ENCODE measurements at places on chromosomes 2 and 18.

DNA sequence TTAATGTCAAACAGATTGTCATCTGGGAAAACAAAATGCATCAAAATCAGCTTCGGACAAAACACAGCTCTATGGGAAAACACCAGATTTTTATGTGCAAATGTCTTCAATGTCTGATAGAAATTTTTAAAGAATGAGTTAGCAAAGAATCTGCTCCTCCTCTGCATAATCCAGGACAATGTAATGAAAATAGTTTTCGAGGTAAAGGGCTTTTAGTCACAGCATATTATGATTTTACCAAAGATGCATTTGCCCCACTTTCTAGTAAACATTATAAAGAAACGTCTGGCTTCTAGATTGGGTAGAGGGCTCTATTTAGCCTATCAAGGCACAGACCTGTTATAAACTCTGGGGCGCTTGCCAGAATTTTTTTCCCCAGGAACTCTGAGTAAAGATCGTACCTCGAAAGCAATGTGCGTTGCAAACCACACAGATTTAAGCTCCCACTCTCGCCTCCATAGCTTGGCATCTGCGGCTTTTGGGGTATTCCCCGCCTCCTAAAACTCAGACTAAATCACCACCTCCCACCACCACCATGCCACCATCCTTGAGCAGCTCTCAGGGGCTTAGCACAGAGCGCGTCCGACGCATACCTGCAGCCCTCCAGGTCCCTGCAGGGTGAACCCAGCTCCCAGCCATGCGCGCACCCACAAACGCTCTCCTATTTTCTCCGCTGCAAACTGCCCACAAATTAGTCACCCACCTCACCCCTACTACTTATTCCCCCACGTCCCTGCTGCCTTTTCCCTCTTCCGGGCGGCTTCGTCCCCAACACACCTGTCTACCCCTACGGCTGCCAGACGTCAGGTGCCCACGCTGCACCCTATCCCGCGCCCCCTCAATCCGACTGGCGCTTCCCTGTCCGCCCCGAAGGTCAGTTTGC, 829 bp downstream of the ACVR1C start:
- no peak for DNase-seq

GRCh38 chr2:237479747-237480146, 7.3 kb upstream of the MLPH start:
- DNase-seq: peak; percentile 51

GRCh38 chr18:73945130-73945792, 202.4 kb downstream of the FBXO15 start:
- DNase-seq: no peak

GRCh38 chr2:118954297-118955060, 12.5 kb downstream of the MARCO start:
- DNase-seq: no peak

GRCh38 chr2:216858312-216858711, 1.6 kb downstream of the TNP1 start:
- no peak for DNase-seq

DNA sequence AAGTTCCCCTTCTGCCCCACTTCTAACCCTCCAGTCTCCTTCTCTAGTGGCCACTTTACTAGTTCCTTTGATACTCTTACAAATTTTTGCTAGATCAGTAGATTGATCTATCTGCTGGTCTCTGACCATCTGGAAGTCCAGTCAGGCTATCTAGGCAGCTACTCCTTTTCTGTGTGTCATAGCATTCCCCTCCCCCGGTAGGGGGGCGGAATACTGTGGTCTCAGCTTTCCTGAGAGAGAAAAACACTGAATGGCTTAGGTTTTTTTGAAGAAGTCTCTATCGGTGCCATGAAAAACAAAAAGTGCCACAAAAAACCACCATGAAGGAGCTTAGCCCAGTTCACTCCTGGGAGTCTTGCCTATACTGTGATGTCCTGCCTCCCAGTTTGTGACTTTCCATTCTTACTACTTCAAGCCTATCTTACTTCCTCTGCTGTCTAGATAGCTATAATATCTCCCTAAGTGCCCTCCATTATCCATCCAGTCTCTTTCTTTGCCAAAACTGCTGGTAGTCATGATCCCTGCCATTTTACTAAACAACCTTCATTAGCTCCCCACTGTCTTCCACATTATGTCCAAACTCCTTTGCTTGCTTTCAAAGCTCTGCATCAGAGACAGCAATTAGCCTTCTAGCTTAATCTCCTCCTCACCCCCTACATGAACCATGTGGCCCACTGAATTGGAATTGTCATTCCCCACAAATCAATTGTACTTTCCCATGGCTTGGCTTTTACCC, 29.9 kb downstream of the TPGS2 start:
- DNase-seq: no peak

- DNase-seq: no peak
These were observed 62.4 kb downstream of the DDX1 start for GRCh38 chr2:15653806-15654726.

DNA sequence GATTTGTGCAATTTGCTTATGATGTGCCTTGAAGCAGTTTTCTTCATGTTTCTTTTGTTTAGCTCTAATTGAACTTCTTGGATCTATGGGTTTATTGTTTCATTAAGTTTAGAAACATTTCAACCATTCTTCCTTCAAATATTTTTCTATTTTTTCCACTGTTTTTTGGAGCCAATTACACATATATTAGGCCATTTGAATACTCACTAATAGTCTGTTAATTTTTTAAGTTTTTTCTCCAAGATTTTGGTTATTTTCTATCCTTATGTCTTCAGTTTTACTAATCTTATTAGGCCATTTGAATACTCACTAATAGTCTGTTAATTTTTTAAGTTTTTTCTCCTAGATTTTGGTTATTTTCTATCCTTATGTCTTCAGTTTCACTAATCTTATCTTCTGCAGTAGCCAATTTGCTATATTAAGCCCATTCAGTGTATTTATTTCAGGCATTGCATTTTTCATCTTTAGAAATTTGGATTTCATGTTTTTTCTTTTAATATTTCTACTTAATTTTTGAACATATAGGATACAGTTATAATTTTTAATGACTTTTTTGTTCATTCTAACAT, 9.5 kb upstream of the TMEM87B start:
- DNase-seq: no peak

DNA sequence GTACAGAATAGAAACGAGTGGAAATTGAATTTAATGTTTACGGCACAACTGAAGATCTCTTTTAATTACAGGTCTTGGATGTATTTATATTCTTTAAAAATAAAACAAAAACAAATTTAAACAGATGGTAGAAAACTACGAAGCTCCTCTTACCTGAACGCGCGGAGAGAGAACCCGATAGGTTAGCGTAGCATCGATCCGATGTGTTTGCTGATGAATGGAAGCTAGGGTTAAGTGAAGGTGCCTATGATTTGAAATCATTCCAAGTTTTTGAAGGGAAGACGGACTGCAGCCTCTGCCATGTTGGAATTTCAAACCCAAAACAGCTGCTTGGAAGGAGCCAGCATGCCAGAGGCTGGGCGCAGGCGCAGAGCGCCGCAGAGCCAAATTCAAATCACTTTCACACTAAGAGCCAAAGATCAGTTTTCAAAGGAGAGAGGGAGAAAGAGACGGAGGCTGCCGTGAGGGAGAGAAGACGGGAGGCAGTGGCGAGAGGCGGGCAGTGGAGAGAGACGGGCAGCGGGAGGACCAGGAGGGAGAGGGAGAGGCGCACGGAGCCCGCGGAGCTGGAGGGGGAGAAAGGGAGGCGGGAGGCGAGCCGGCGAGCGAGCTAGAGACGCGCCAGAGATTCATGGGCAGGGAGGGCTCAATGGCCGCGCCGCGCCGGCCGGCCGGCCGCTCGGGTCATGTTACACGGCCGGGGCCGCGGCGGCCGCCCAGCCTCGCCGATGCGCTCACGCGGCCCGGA, at the start of gene FIGN:
Gene FIGN, minus strand, starts transcription at position 324 of the 748 bp plus-strand sequence. CDS start 1,081 bp downstream, outside the sequence.
- DNase-seq: peak; percentile 60

Data from NCI-H1694 treated with DMSO at 0.1 percent for 48 hours (cell line).